IPS DF 19.7 (cell line): ENCODE measurements at places on chromosomes 2 and 18.

GRCh38 chr2:62570861-62571698 lies 65.1 kb upstream of the TMEM17 start:
- DNase-seq = no peak

GRCh38 chr18:48360376-48361021 lies 48.7 kb downstream of the ZBTB7C start:
- DNase-seq = no peak

- no peak for DNase-seq
Measured at GRCh38 chr2:98454073-98454472, 9.4 kb downstream of the INPP4A start.

- DNase-seq = no peak
Measured at GRCh38 chr18:8003878-8004675, 437.0 kb downstream of the PTPRM start.

DNA sequence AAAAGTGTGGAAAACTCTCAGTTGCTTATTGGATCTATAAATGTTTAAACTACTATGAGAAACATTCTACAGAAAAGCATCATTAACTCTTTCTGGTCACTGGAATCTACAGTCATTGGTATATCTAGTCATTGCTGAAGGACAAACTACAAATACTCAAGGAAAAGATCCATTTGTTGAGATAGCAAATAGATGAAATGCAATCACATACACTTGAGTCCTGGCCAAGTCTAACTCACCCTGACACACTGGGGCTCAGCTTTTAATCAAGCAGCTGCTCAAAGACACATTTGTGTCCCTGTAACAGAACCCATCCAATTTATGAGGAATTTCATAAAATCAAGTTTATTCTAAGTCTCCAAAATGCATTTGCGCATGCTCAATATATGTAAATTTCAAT lies 68.7 kb downstream of the CDH2 start:
- no peak for DNase-seq

DNA sequence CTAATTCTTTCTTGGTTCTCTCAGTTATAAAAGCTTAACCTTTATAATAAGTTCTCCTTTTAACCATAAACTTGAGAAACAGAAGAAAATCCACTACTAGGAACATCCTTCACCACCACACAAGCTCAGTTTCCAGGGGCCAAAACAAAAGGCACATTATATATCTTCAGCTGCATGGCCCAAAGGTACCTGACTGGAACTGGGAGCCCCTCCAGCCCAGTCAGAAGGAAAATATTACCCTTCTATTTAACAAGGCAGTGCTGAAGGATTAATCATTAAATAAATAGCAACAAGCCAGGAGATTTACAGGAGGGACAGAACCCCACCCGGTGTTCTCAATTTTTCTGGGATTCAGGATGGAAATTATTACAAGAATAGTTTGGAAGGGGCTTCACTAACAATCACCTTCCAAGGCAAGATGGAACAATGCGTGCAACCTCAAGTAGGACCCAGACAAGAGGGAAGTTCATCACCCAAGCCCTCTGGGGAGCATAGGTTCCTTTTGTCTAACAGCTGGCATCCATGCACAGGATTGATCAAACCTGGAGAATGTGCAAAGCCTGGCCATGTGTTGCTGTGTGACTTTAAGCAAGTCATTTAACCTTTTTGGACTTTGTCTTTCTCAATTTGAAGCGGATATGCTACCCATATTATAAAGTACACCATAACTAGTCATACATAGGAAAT lies 159.6 kb upstream of the SETBP1 start:
- DNase-seq = no peak

DNA sequence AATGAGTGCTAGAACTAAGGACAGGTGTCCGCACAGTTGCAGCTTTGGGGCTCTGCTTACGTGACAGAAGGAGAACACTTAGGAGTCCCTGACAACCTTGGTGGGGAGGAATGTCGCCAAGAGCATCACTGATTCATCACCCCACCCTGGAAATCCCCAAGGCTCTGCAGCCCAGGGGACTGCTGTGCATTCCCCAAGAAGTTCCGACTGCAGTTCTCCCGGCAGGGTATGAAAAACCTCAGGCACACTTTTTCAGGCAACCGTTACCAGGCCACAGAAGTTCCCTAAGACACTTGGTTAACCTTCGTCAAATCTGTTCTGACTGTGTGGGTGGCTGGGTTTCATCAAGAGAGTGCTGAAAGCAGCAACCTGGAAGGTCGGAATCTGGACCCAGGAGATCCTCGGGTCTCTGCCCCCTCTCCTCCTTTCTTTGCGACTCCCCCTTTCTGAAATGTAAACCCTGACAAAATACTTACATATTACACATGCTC lies 192.1 kb upstream of the CXCR4 start:
- DNase-seq = no peak

DNA sequence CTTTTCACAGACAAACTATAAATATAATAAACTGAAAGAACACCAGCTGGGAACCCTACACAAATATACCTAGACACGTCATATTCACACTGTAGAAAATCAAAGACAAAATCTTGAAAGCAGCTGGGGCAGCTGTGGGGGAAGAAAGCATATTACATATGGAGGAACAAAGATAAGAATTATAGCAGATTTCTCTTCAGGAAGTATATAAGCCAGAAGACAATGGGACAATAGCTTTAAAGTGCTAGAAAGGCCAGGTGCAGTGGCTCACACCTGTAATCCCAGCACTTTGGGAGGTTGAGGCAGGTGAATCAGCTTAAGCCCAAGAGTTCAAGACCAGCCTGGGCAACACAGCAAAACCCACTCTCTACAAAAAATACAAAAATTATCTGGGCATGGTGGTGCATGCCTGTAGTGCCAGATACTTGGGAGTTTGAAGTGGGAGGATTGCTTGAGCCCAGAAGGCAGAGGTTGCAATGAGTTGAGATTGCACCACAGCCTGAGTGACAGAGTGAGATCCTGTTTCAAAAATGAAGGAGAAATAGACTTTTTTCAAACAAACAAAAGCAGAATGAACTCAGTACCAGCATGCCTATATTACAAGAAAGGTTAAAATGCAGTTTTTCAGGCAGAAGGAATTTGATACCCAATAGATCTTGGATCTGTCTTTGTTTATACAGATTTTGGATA lies 26.8 kb upstream of the ERCC3 start:
- no peak for DNase-seq

DNA sequence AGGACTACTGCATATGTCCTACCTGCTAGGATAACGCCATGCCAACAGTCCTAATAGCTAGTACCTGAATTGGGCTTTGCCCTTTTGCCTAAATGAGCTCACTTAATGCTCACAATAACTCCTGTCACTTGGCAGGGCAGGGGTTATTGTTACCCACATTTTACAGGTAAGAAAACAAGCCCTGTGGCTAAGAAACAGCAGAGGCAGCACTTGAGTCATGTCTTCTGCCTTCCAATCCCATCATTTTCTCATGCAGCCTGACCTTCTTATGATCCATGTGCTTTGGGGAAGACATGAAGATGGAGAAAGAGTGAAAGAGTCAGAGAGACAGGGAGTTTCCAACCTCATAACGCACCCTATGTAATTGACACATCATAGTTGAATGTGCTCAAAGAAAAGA lies 33.6 kb upstream of the LPIN1 start:
- no peak for DNase-seq

DNA sequence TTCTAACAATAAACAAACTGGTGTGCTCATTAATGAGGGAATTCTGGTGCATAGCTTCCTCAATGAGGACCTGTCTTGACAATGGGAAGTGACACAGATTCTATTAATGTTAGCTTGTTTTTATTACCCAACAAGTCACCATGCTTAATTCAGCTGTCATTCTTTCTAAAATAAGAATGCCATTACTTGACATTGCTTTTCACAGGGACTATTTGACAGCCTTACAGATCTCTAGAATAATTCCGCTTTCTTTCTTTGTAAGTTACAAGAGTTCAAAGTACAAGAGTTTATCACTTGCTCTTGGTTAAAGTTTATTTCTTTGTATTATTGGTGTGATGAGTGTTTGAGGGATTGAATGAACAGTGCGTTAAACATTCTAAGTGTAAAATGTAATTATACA lies 127.0 kb upstream of the COL5A2 start:
- no peak for DNase-seq

- no peak for DNase-seq
Measured at GRCh38 chr2:20568501-20569463, 82.1 kb downstream of the HS1BP3 start.

- no peak for DNase-seq
Measured at GRCh38 chr2:226121046-226121738, 678.4 kb downstream of the IRS1 start.

GRCh38 chr18:23574611-23575308 lies 11.5 kb downstream of the NPC1 start:
- no peak for DNase-seq

DNA sequence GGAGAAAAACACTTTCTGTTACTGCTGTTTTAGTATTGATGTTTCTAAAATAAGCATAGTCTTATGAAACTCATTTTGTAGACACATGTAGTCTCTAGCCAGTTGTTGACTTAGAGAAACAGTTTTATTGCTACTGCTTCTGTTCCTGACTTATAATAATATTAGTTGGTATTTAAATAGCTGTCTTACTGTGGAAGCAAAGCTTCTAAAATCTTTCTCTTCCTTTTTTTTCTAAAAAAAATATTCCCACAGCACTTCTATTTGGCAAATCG lies 121.8 kb downstream of the MTX2 start:
- no peak for DNase-seq

DNA sequence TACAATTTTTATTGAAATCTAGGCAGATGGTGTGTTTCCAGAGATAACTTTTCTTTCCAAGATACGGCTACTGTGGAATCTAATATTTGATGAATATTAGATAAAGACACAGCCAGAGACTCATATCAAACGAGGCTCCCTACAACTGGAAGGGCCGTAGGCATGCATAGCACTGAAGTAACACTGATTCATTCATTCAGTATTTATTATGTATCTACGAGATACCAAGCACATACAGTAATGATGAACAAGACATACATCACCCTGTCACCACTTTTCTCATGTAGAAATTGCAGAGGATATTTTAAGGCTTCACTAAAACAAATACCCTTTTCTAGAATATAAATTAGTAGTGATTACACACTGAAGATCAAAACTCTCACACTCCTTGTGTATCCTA lies 74.5 kb downstream of the KCTD18 start:
- DNase-seq = no peak

GRCh38 chr2:128421861-128422311 lies 103.2 kb upstream of the HS6ST1 start:
- no peak for DNase-seq

DNA sequence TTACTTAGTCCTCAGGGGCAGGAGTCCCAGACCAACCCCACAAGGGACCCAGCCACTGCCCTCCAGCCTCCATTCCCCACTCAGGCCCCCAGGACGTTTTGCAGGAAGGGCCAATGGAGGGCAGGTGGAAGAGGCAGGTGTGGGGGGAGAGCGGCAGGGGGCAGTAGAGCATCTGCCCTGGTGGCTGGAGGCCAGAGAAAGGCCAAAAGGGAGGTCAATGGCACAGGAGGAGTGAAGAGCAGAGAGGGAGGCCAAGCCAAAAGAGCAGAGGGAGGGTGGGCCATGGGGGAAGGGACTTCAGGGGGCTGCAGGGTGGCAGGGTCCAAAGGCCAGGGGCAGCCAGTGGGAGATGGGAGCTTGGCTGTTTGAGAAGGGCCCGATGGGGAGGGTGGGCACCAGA lies 17.3 kb upstream of the GPR55 start:
- no peak for DNase-seq

DNA sequence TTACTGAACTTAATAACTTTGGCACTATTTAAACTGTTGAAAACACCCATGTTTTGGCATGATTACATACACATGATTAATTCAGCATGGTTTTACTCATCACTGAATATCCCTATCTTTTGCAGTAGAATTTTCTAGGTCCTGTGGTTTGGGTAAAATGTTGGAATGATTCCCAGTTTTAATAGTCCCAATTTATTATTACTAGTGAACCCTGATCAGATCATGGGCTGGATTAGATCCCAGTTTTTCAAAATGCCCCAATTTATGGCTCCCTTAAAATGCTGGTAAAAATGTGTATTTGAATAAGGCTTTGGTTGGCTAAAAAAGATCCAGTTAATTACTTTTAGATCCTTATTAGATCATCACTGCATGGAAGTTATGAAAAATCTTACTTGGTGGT lies 273.6 kb upstream of the NRP2 start:
- no peak for DNase-seq

DNA sequence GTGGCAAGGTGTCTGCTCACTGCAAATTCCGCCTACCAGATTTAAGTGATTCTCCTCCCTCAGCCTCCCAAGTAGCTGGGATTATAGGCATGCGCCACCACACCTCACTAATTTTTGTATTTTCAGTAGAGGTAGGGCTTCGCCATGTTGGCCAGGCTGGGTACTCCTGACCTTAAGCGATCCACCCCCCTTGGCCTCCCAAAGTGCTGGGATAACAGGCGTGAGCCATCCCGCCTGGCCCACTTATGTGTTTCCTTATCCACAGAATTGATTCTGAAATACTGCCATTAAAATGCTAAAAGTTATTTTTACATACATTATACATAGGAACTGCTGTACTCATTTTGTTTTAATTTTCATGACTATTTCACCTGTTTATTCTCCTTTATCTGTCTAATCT lies 529.7 kb upstream of the CDH7 start:
- DNase-seq = no peak

GRCh38 chr18:2903006-2903405 lies 56.2 kb downstream of the EMILIN2 start:
- DNase-seq = no peak
